ENCODE measurements at places on chromosomes 4 and X.

- DNase-seq: no peak
Observed at GRCh38 chr4:141246683-141247429, 26.2 kb downstream of the ZNF330 start.

DNA sequence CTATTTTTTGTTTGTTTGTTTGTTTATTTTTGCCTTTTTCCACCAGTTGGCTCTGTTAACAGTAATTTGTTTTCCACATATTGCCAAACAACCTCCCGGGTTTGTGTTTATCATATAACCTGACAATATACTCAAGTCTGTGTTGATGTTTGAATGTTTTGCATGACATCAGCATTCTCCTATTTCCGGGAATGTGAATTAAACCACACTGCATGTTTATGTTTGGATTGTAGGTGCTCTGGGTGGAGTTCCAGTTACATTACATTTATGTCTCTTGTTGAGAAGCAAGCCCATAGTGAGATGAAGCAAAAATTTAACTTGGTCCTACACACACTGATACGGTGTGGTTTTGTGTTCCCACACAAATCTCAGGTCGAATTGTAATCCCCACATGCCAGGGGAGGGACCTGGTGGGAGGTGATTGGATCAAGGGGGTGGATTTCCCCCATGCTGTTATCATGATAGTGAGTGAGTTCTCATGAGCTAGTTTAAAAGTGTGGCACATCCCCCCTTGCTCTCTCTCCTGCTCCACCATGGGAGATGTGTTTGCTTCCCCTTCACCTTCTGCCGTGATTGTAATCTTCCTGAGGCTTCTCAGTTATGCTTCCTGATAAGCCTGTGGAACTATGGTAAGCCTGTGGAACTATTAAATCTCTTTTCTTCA is 54.4 kb upstream of the CLNK start:
- DNase-seq: no peak

DNA sequence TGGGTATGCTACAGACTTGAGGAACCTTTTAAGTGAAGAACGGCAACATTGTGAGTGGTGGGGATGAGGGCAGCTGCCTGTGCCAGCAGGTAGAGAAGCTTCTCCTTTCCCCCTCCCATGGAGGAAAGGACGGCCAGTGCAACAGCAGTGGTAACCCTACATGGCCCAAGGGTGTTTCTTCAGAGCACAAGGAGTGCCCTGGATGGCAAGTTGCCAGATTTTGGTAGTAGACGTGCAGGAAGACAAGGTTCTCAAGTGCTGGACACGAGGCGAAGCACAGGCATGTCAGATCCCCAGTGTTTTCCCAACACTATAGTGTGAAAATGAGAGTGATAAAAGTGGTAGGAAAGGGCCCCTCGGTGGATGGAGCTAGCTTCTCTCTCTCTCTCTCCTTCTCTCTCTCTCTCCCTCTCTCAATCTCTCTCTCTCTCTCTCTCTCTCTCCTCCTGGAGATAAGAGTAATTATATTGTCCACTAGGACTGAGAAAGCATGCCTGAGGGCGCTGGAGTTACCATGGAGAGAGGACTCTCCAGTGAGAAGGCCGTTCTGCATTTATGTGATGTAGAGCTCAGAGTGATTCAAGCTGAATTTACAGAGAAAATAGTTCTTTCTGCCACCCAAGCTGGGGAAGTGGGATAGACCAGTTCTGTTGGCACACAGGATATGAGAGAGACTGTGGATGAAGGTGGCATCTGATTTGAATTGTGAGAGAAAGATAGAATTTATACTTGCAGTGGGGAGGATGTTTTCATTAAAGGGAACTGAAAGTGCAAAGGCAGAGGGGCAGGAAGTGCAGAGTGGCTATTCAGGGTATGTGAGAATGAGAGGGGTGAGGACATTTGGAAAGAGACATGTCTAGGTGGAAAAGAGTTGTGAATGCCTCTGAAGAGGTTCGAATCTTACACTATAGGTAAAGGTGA is 25.7 kb upstream of the TRPC3 start:
- DNase-seq: no peak

- DNase-seq: no peak
Observed at GRCh38 chr4:140743194-140743931, 12.8 kb downstream of the TBC1D9 start.

DNA sequence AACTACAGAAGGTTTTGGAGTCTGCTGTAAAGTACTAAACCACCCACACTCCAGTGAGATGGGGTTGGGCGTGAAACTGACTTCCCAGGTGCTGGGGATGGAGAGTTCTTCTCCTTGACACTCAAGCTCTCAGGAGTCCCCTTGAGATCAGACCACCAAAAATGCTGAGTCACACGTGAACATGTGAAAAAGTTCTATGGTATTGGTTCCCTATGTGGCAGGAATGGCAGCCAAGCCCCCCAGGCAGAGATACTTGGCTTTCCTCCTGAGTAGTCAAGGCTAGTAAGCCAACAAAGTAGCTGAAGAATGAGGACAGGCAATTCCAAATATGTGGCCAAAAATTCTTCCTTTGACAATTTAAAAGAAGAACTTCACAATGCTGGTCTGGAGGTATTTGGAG is 222.0 kb upstream of the ADAMTS3 start:
- DNase-seq: no peak

- DNase-seq: no peak
Observed at GRCh38 chr4:148007314-148007760, 275.4 kb downstream of the ARHGAP10 start.

Measured in KG1 (cell line).